ENCODE measurements at places on chromosomes 7 and 10.

DNA sequence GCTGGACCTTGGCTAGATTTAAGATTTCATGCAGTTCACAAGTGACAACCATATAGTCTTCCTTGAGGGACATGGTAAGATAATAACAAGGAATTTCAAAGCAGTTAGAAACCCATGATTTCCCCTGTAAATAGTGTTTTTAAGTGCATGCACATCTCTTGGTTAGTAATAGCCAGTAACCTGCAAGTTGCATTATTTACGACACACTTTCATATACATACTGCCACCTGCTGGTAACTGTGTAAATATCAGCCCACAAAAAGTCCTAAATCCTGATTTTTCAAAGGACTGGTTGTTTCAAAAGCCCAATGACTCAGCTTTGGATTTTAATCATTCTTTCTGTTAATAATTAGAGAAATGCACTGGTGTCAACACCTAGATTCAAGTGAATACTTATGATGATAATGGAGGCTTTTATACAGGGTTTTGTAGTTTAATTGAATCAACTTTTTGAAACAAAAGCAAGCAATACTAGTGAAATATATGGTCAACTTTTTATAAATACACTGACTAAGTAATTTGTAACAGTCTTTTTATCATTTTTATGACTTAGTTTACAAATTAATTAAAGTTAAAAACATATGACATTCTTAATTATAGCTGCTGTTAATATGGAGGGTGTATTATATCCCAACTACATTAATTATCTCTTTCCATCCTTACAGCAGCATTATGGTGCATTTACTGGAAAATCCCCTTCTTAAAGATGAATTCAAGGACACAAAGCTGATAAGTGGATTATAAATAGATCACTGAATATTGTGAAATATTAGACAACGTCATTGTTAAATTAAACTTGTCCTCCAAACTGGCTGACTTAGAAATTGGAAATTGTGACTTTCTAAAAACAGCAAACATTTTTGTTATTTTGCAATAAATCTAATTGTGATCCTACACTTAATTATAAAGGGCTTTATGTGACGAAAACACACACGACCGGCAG is 367.7 kb upstream of the SEMA3D start:
- DNase-seq: peak; percentile 49

DNA sequence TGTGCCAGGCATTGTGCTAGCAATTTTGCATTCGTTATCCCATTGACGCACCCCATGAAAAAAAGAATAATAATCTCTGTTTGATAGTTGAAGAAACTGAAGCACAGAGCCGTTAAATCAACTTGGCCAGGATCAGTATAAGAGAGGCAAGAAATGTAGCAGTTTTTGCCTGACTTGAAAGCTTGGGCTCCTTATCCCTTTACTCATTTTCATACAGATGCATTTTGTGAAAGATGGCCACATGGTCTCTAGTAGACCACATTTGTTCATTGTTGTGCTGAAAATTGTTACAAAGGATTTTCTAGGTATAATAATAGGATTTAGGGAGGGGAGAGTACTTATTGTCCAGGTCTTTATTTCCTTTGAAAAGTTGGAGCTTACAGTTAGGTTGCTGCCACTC is 14.7 kb downstream of the AUTS2 start:
- no peak for DNase-seq

DNA sequence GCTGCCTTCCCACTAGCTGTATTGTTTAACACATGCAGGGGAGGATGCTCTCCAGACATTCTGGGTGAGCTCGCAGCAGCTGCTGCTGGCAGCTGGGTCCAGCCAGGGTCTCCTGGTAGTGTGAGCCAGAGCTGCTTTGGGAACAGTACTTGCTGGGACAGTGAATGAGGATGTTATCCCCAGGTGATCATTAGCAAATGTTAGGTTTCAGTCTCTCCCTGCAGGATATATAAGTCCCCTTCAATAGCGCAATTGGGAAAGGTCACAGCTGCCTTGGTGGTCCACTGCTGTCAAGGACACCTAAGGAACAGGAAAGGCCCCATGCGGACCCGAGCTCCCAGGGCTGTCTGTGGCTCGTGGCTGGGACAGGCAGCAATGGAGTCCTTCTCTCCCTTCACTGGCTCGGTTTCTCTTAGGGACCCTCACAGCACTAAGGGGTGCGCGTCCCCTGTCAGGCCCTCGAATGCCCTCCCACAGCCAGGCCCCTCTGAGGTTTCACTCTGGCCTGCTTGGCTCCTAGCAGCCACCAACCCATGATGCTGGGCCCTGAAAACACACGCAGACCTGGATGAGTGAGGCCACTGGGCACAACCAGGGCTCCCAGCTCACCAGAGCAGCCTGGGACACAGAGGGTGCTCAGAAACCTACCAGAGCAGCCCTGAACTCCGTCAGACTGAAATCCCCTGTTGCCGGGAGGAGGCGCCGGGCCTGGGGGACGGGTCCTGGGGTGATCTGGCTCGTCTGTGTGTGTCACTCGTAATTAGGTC is 173.0 kb upstream of the LANCL2 start:
- DNase-seq: peak; percentile 20

DNA sequence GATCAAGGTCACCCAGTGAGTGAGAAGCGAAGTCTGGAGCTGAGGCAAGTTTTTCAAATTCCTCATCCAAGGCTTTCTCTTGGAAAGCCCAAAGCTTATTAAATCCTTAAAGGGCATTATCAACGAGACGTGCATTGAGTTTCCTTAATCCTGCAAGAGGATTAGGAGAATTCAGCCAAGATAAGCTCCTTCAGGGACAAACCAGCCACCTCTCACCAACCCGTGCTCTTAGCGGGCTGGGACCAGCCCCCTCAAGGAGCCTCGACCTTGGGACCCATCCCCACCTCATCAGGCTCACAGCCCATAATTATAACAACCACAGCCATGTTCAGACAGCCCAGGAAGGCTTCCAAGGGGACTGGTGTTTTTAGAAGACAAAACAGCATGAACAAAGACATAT is 12.0 kb upstream of the SLC29A4 start:
- no peak for DNase-seq

- no peak for DNase-seq
Measured at GRCh38 chr10:87804939-87805569, 13.0 kb downstream of the ATAD1 start.

- no peak for DNase-seq
Measured at GRCh38 chr10:84306751-84307384, 21.5 kb upstream of the CCSER2 start.

DNA sequence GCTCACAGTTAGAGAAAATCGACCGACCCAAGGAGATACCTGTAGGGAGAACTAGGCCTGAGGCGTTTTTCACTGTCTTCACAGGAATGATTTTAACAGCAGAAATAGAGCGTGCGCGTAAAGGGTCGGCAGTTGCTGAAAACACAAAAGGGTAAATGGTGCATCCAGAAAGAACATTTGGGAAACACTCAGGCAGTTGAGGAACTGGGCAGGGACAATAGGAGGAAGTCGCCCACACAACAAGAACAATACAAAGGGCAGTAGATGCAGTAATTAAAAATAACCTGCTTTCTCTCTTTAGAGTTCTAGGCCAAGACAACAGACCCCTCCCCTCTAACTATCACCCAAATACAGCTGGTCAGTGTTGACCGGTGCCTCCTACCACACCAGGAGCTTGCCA is 126.6 kb downstream of the SORBS1 start:
- no peak for DNase-seq

DNA sequence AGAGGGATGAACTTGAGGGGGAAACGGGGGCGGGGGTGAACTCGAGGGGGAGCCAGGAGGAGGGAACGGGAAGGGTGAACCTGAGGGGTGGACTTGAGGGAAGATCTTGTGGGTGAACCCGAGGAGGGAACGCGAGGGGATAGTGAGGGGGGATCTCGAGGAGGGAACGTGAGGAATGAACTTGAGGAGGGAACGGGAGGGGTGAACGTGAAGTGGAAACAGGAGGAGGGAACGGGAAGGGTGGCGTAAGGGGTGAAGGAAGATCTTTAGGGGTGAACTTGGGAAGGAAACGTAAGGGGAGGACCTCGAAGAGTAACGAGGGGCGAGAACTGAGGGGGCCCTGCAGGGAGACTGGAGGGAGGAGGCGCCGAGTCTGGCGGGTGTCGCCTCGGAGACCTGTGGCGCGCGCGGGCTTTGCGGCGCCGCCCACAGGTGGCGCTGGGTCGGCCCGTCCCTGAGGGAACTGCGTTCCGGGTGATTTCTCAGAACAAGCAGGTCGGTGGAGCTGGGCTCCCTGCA is 651 bp downstream of the MYO3A start:
- DNase-seq: peak; percentile 50

DNA sequence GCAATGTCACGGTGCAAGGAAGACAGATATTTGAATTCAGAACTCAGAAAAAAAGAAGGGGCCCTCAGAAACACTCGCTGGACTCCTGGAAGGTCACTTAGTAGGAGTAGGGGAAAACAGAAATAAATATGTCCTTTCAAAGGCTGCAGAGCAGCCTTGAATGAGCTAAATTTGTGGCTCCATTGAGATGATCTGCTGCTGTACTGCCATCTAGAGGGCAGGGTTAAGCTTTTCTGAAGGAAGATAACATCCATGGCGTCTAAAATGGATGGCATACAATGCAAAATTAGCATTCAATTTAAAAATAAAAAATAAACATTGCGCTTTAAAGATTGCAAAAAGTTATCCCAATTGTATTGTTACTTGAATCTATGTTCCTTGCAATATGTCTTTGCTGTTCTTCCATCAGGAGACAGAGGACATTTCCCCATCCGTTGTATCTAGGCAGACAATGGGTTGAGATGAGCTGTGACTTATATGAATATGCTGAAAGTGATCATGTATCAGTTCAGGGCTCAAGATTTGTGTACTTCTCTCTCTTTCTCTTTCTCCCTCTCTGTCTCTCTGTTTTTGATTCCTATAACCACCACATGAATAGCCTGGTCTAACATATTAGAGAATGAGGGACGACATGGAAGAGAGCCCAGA is 642.2 kb downstream of the SH2D4B start:
- no peak for DNase-seq

GRCh38 chr10:97197030-97197500 is 11.3 kb upstream of the SLIT1 start:
- DNase-seq: no peak

- DNase-seq: no peak
Measured at GRCh38 chr10:125264091-125264490, 103.7 kb upstream of the CTBP2 start.

DNA sequence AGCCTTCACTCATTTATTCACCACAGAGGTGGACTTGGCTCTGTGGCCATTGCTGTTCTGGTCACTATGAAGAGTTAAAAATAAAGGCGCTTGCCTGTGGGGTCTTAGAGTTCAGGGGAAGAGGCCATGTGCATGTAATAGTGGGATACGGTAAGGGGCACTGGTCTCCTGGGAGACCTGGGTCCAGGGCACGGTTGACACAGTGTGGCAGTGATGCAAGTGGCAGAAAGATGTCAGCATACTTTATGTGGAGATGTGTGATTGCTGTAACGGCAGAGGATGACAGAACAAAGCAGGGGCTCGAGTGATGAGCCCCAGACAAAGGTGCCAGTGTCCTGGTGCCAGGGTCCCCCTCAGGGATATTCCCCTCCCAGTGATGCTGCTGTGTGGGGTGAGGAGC is 8.6 kb downstream of the ZSCAN25 start:
- DNase-seq: no peak

DNA sequence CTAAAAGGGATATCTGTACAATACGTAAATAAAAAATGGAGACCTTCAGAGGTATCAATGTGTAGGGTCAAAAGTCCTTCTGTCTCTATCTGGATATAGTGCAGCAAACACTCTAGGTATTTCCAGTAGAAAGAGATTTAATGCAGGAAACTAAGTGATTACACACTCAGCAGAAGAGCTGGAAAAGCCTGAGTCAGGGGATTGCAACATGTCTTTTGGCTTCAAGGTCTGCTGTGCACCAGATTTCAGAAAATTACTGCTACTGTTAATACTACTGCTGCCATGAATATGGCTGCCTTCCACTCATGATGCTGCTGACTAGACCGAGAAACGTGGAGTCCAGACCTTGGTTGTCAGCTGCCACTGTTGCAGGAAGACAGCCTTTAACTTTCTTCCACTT is 94.9 kb upstream of the DLX6 start:
- DNase-seq: no peak

- DNase-seq: no peak
Measured at GRCh38 chr7:28459306-28459705, 47.0 kb downstream of the CREB5 start.

GRCh38 chr7:473870-474604 is 45.6 kb downstream of the PDGFA start:
- no peak for DNase-seq

- DNase-seq: no peak
Measured at GRCh38 chr7:72710983-72711382, 117.0 kb downstream of the TYW1B start.

DNA sequence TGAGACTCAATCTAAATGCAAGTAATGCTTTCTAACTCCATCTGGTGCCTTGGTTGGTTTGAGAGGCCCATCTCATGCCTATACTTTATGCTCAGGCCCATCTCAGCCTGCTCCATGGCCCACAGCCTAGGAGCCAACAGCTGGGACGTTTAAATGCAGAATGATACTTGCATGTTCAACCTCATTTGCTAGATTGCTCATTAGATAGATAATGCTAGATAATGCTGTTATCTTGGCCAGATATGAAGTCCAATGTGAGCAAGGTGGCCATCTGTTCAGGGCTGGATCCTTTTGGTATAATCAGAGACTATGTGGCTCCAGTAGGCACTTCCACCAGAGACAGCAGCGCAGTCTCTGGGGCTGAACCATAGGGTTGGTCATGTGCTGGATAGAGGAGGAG is 321.6 kb upstream of the PHYHIPL start:
- no peak for DNase-seq

DNA sequence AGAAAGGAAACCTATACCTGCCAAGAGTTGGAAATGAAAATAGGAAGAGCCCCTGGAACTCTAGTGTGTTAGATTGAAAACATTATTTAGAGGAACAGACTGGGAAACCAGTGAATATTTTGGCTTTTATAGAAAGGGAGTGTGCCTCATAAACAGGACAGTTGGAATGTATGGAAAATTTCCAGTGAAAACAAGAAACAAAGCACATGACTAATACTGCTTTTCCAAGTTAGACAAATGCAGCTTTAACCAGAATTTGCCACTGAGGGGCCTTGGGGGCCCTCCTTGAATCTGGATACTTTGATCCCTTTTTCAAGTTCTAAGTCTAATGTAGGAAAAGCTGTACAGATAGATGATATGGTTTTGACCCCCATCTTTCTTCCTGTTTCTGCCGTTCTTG is 21.2 kb downstream of the ITGB8 start:
- DNase-seq: no peak

DNA sequence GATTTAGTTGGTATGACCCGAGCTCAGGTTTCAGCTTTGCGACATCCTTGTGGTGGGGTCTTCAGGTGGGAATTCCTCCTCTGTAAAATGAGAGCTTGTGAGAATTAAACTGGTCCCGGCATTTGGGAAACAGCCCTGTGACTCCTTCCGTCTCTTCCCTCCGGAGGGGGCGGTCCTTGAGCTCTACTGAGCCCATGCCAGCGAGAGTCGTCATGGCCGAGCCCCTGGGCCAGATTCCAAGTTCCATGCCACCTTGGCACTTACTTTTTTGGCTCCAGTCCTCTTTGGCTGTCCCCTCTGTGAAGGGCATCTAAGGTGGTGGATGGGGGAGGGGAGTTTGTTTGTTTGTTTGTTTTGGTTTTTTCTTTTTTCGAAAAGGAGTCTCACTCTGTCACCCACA is 47.6 kb downstream of the GTF2IRD1 start:
- peak; percentile 18 for DNase-seq

GRCh38 chr7:26912338-26912737 is 47.9 kb upstream of the SKAP2 start:
- DNase-seq: no peak

All from COR-L47 (cell line).